CD4-positive, alpha-beta T cell treated with Interleukin-21 for 1 hour (primary cell): ENCODE measurements at places on chromosomes 2 and 18.

DNA sequence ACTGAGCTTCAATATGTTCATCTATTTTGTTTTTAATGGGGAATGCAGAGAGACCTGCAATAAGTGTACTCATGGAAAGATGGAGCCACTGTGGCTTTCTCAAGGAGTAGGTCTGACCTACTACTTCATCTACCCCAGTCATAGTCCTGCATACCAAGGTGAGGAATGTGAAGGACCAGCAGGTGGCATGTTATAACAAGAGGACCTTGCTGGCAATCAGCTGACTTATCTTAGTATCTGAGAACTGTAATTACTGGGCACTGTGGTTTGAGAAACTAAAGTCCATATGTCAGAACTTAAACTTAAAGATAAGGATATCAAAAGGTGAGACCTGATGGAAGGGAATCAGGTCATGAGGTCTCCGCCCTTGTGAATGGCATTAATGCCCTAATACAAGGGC is 1104.2 kb downstream of the BCL11A start:
- DNase-seq = no peak

GRCh38 chr2:26114151-26114550 is 58.7 kb upstream of the GAREM2 start:
- no peak for DNase-seq

GRCh38 chr18:56374007-56374655 is 264.3 kb downstream of the TXNL1 start:
- no peak for DNase-seq

GRCh38 chr2:222577341-222577740 is 78.6 kb downstream of the FARSB start:
- no peak for DNase-seq

DNA sequence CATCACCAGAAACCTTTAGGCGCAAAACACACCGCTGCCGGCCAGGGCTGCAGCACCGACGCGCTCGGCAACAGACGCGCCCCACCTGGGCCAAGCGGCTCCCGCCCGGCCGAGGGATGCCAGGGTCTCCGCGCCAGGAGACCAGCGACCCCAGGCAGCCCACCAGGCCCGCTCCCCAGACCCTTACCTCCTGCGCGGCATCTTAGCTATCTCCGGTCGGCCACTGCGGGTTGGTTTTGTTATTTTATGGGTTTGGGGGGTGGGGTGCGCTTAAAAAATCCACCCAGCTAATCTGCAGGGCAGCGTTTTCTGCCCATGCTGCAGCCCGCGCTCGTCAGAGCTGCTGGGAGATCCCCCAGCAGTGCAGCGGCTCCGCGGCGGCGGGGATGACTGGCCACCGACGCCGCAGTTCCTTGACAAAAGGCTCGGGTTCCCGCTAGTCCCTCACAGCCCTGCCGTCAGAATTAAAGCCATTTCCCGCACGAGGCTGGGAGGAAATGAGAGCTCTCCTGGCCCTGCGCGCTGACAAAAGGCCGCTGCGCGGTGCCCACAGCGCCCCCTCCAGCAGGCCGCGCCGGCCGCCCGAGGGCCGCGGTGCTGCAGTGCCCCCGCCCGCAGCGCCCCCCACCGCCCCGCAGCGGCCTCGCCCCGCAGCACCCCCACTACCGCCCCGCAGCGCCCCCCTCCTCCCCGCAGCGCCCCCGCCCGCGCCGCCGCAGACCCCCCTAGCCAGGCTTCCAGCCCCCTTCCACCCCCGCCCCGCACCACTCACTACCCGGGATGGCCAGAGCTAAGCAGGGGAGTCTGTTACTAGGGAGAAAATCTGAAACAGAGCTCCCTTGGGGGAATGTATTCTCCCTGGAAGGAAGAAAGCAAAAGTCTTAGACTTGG is at the start of gene ADD2:
ADD2 (minus strand) TSS at position 502 of the 891 bp plus-strand sequence. CDS start 61,792 bp downstream, outside the sequence.
- DNase-seq = peak; percentile 41

DNA sequence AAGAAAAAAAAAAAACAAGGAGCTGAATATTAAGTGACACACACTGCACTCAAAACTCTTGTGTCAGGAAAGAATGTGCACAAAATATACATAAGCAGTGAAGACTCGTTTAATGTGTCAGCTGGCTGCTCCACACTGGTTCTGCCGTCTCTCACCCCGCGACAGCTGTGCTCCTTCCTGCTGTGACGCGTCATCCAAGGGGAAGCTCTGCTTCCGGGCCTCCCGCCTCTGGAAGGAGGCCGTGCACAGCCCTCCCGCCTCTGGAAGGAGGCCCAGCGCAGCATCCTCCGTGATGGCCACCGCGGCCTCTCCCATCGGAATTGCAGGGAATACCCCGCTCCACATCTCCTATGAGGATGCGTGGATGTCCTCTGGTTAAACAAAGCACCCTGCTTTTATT is 151.0 kb downstream of the HDAC4 start:
- DNase-seq = no peak

- no peak for DNase-seq
Observed at GRCh38 chr18:37501136-37501535, 64.5 kb downstream of the CELF4 start.

DNA sequence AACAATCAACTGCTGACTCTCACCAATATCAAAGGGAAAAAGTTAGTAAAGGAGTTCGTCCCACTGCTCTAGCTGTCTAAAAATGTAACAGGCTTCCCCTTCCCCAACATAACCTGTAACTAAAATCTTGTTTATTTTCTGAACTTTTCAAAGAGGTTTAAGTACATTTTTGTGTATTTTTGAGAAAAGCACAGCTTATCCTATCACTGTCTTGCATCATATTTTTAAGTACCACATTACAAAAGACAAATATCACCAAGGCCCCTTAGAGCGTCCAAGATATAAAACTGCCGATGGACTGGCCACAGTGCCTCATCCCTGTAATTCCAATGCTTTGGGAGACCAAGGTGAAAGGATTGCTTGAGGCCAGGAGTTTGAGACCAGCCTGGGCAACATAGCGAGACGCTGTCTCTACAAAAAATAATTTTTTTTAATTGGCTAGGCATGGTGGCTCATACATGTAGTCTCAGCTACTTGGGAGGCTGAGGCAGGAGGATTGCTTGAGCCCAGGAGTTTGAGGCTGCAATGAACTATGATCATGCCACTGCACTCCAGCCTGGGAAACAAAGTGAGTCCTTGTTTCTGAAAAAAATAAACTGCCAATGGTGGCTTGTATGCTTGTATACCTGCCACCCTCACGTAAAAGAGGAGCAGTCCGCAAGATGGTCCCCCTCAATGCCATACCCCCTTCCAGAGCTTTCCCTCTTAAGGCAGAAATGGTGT is 21.2 kb upstream of the LAPTM4A start:
- DNase-seq = no peak

- DNase-seq = no peak
Observed at GRCh38 chr18:36843784-36844183, 14.9 kb downstream of the KIAA1328 start.

GRCh38 chr2:57536535-57537231 is 509.9 kb upstream of the VRK2 start:
- DNase-seq = no peak

DNA sequence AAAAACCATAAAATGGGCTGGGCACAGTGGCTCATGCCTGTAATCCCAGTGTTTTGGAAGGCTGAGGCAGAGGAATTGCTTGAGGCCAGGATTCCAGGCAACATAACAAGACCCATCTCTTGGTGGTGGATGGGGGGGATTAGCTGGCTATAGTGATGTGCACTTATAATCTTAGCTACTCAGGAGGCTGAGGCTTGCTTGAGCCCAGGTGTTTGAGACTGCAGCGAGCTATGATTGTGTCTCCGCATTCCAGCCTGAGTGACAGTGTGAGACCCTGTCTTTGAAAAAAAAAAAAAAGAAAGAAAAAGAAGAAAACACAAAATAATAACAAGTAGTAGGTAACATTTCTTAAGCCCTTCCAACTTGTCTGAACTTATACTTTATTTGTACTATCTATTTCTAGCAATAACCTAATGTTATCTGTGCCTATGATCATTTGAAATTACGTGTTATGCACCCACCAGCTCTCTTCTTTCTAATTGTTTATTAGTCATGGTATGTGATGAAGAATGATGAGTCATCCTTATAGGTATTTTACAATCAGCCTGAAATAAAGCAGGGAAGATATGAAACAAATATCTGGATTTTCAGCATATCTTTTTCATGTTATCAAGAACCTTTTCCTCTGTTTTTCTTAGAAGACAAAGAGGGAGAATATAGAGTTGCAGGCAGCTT is 129.3 kb upstream of the UNC80 start:
- no peak for DNase-seq

GRCh38 chr2:139990646-139991335 is 1210.6 kb upstream of the NXPH2 start:
- no peak for DNase-seq

DNA sequence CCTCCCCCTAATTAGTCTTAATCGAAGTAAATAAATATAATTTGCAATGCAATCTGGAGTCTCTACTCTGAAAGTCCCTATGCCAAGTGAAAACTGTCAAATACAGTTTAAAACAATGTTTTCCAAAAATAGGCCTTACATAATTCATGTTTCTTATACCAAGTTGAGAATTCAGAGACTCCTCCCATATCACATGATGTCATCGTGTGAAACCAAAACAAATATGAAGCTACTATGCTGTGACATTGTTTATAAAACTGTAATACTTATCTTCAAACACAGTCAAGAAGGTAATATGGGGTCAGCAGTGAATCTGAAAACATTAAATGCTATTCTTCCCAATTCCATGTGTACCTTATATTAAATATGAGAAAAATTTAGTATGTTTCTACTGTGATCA is 940.2 kb upstream of the FANCL start:
- no peak for DNase-seq
